ENCODE measurements at places on chromosomes 12 and 14. TPM values are rescaled to one million over a fixed set of nuclear protein-coding genes. Genes with fewer than 3 reads are reported as not detected.

TDRD9 gene
- not detected for total RNA-seq

SLC2A13 gene
- 3.8 TPM for total RNA-seq

CREBL2 gene
- total RNA-seq, result 29.9 TPM

KSR2 gene
- total RNA-seq, result 0.06 TPM

KRT85 gene
- not detected for total RNA-seq

PRR4 gene
- total RNA-seq, result 0.87 TPM

PALS1 gene
- total RNA-seq, result 20.4 TPM

MOAP1 gene
- 9.1 TPM for total RNA-seq

SELPLG gene
- total RNA-seq, result 2.8 TPM

CLEC4D gene
- not detected for total RNA-seq

TSPAN19 gene
- total RNA-seq, result not detected

NOXRED1 gene
- total RNA-seq, result not detected

Measured in H4 (cell line).